ENCODE measurements at places on chromosomes 2 and 18.

GRCh38 chr18:25075783-25076182 is 276.2 kb downstream of the ZNF521 start:
- DNase-seq = no peak

- no peak for DNase-seq
Measured at GRCh38 chr18:70931942-70932814, 643.3 kb downstream of the SOCS6 start.

GRCh38 chr2:14018620-14019019 is 613.9 kb upstream of the LRATD1 start:
- DNase-seq = no peak

GRCh38 chr2:6069381-6069780 is 377.2 kb downstream of the SOX11 start:
- DNase-seq = no peak

- no peak for DNase-seq
Measured at GRCh38 chr2:229783108-229783721, 68.9 kb upstream of the DNER start.

DNA sequence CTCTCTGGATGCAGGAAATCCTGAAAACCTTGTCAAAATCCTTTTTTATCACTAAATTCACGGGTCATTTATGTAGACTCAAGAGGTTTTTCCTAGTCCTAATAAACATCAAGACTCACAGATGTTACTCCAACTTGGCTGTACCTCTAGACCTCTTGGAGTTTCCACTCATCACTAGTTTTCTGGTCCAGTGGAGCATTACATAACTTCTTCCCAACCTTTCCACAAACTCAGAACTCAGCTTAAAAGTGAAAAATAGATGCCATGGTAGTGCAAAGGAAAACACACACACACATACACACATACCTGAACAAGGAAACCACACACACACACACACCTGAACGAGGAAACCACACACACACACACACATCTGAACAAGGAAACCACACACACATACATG is 807.2 kb downstream of the LRP1B start:
- no peak for DNase-seq

GRCh38 chr18:35331367-35332087 is 12.7 kb downstream of the ZNF24 start:
- DNase-seq = no peak

- DNase-seq = no peak
Measured at GRCh38 chr2:240209493-240209892, 69.0 kb upstream of the OTOS start.

DNA sequence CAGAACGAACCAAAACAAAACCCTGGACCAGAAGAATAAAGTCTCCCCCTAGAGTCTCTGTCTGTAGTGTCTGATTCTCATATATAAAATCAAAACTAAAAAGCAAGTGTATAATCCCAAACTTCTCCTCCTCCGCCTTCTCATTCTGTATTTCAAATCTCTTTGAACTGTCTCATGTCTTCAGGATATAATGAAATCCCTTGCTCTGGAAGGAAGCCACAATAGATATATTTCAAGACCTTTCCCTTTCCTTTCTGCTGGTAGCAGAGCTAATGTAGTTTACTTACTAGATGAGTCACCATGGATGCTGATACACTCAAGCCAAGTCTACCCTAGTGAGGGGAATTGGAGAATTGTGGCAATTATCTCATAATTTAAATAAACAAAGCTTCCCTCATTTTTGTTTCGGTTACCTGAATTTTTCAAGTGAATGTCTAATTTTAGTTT is 33.5 kb upstream of the CCDC93 start:
- no peak for DNase-seq

GRCh38 chr2:203002054-203002821 is 12.4 kb upstream of the NBEAL1 start:
- DNase-seq = no peak

DNA sequence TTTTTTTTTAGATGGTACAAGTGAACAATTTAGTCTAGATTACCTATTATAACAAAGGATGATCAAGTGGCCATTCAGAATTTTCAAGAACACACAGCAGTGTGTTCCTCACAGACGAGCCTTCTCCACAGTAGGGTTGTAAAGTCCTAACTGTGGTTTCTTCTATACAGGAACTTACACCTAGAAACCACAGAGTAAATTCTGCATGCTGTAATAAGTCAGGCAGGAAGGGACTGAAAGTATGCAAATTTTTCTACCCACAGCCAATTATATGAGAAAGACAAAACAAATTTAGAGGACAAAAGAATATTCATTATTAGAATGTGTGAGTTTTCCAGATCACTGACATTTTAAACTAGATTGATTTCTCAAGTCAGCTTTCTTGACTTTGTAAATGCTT is 99.5 kb downstream of the RBMS1 start:
- DNase-seq = no peak

- no peak for DNase-seq
Measured at GRCh38 chr2:200131307-200131706, 175.2 kb upstream of the SPATS2L start.

- DNase-seq = no peak
Measured at GRCh38 chr2:233147829-233148167, 87.7 kb downstream of the INPP5D start.

- peak; percentile 89 for DNase-seq
Measured at GRCh38 chr2:223944703-223945531, at the start of gene WDFY1. Gene WDFY1 (minus strand): TSS chr2:223945335. CDS start chr2:223945284, 51 bp downstream.
